Uterus (tissue), 4 donors: ENCODE measurements at places on chromosomes 13 and 19.

- DNase-seq = no peak
Observed at GRCh38 chr19:54416695-54417491, 1.6 kb downstream of the TTYH1 start.

GRCh38 chr13:51237887-51238286, 15.7 kb downstream of the FAM124A start:
- DNase-seq = no peak

DNA sequence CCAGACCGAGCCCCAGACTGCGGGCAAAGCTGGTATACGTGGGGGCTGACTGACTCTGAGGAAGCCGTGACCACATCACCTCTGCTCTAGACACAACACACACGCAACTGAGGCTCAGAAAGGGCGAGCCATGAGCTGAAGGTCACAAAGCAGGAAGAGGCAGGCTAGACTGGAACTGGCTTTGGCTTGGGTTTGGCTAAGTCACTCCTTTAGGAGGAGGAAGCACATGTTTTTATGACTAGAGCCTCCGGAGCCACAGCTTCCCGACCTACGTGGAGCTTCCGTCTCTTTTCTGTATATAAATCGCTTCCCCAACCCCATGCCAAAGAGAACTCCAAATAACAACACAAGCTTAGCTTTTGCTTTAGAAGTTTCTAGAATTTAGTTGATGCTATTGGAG, 48.0 kb downstream of the RFX2 start:
- peak; percentile 61 for DNase-seq

- DNase-seq = no peak
Observed at GRCh38 chr13:67283637-67284036, 53.5 kb upstream of the PCDH9 start.

GRCh38 chr19:9309974-9310446, 372 bp upstream of the ZNF699 start:
- peak; percentile 94 for DNase-seq

DNA sequence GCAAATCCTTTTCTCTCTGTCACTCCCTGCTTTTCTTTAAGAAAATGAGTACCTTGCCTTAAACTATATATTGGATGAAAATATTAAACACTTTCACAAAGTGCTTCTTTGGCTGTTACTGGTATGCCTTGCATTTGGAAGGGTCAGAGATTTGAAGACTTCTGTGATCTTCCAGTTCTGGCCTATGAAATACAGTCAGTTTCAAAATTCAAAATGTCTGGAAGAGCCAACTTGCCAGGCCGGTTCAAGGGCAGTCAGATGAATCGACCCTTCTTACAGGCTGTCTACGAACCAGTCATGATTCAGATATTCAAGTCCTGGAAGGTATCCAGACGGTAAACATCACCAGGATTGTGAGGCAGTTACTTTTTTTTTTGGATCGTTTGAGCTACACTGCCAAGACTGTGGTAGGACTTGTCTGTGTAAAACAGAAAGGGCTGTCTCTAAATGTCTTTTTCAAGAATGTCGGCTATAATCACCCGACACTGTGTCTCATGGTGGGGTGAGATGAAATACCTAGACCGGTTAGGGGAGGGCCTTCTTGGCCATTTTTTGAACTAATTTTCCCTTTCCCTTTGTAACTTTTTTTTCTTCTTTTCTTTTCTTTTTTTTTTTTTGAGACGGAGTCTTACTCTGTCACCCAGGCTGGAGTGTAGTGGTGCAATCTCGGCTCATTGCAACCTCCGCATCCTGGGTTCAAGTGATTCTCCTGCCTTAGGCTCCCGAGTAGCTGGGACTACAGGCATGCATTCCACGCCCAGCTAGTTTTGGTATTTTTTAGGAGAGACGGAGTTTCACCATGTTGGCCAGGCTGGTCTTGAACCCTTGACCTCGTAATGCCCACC, 11.2 kb downstream of the ACTN4 start:
- no peak for DNase-seq

- no peak for DNase-seq
Observed at GRCh38 chr19:8519388-8519787, 5.4 kb upstream of the ZNF414 start.

- DNase-seq = no peak
Observed at GRCh38 chr19:49758292-49758691, 4.8 kb downstream of the TSKS start.

DNA sequence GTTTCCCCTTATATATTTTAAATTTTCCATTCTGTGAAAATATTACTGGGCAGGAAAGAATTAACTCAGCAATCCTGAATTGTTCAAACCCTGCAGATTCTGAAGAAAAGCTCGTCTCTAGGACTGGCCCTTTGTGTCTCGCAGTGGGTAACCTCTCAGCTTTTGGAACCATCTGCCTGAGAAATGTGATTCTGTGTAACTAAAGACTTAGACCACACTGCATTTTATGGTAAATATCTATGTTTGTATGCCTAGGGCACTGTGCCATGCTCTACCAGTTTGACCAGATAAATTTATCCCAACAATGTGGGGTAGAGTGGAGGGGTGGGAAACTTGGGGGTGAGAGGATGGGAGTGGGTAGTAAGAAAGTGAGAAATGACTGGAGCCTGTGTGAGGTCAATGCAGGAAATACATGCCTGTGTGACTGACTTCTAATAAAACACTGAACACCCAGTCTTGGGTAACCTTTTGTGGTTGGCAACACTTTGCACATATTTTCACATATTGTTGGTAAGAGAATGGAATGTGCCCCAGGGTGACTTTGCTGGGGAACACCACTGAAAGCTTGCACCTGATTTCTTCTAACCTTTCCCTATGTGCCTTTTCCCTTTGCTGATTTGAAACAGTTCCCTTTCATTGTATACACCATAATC, 1181.9 kb downstream of the OLFM4 start:
- no peak for DNase-seq

DNA sequence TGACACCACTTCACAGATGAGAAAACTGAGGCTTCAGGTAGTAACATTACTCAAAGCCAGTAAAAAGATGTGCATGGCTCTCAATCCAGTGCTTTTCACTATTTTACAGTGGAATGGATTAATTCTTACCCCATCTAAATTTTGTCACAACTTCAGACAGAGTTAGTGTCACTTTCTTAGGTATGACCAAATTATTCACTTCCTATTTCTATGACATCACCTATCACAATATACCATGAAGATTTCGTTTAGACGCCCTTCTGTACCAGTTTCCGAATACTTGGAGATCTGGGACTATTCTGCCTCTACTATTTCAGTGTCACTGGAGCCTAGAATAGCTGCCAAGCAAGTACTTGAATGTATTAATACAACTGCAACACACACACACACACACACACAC, 437.5 kb downstream of the KLF12 start:
- DNase-seq = no peak

DNA sequence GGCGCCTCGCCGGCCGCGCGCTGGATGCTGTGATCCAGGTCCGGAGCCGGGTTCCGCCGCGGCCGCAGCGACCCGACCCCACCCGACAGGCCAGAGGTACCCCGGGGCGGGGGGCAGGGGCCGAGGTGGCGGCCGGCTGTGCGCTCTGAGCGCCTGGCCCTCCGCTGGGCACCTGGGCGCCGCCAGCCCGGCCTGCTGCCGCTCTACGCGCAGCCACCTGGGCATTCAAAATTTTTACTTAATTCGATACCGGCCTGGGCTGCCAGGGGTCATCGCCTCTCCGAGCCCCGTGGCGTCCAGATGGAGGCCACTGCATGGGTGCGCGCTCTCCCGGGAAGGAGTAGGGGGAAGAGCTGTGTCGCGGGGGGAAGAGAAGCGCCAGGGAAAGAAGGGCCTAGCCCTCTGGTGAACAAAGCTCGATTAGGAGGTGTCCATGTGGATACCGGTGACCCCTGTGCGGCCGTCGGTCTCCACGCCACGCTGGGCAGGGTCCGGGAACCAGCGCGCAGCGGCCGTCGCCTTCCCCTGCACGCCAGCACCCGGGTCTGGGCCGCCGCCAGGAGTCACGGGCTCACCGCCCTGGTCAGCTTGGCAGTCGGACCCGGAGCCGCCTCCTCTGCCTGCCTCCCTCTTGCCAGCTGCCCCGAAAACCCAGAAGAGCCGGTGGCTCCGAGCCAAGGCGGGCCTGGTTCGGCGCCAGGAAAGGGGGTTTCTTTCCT, 666 bp downstream of the BIVM start:
- DNase-seq = no peak

DNA sequence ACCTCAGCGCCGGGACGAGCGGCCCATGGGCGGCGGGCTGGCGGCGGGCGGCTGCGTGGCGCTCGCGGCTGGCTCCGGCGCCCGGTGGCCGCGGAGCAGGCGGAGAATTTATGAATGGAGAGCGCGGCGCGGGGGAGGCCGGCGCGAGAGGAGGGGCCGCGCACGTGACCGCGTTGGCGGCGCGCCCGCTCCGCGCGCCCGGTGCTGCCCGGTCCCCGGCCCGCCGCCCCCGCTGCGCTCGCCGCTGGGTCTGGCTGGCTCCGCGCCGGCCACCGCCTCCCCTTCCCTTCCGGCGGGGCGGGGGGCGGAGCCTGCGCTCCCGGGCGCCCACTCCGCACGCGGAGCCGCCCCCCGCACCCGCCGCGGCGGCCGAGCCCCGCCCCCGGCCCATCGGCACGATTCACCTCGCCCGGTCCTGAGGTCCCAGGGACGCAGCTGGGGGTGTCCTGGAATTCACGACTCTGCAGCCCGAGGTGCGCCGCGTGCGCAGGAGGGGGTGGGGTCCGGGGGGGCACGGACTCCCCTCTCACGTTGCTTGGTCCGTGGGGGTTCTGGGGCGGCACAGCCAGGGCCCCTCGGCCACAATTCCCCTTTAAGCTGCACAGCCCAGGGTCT, at the start of gene CBARP:
Gene CBARP (minus strand): TSS at position 252 of the 615 bp plus-strand sequence. CDS start 1,905 bp downstream, outside the sequence.
- peak; percentile 58 for DNase-seq

- DNase-seq = no peak
Observed at GRCh38 chr13:21541271-21541670, 62.7 kb downstream of the MICU2 start.

DNA sequence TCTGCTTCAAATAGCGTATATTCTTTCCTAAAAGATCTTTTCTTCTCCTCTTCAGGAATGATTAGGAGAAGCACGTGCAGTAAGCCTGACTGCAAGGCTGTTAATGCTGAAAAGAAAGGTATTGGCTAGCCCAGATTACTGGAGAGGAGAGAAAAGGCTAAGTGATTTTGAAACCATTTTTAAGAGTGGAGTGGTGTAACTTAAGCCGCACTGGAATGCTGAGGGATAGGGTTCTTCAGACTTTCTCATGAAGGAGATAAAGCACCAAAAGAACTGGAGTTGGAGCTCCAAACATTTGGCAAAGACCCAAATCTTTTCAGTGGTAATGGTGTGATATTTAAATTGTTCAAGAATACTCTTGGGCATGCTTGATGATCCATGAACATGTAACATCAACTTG, 388.3 kb downstream of the COG6 start:
- DNase-seq = no peak

DNA sequence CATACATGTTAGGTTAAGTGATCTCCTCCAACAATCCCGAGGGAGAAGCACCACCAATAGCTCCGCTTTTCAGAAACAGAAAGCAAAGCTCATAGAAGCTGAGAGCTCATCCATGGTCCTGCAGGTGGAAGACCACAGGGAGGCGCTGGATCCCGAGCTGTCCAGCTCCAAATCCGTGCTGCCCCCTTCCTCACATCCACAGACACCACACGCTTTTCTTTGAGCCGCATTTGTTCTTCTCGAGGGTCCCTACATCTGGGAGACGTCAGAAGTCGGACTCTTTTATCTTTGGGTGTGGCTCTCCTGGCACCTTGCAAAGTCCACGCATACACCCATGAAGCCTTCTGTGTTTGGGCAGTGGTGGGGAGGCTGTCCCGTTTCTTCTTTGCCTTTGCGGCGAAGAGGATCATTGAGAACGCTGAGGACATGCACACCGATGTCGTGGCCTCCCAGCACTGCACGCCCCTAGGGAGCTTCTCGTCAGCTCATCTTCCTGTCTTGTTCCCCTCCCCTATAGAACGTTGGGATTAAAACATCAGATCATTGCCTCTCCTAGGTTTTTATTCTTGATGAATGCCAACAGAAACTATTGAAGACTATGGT, 184.8 kb downstream of the TEX29 start:
- DNase-seq = no peak

DNA sequence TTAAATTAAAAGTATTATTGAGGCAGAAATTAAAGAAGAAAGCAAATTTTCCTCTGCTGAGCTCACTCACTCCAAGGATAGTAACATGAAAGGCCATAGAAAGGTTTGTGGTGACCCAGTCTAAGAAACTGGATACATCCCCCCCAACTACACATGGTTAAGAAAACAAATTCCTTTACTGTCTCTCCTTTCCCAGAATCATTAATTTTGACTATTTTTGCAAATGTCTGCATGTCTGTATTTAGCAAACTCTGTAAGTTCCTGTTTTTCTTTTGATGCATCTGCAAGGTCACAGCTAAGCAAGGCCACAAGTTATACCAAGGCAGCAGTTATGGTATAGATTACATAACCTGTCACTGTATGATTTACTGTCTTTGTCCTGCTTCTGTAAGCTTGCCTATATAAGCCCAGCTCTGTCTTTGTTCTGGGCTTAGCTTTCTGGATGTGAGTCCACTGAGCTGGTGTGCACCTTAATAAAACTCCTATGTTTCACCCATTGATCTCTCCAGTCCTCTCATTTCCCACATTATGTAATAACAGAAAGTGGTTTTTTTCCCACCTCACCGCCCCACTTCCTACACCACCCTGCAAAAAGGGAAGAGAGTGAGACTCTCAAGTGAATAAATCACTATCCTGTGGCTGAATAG, 8.5 kb upstream of the ZNF83 start:
- no peak for DNase-seq

DNA sequence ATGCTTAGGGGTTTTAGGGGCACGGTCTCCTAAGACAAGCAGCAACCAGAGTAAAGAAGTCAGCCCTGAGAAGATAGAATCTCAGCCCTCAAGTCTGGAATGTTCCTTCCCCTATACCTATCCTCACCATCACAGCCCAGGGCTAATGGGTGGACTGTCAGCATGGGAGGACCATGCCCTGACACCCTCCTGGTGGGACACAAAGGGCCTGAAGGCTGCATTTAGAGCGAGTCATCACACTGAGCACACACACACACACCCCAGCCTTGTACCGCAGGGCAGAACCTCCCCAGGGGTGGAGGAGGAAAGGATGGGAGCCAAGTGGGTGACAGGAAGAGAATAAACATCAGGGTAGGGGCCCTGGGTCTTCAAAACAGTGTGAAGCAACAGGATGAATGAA, 174.8 kb upstream of the SERP2 start:
- DNase-seq = no peak

DNA sequence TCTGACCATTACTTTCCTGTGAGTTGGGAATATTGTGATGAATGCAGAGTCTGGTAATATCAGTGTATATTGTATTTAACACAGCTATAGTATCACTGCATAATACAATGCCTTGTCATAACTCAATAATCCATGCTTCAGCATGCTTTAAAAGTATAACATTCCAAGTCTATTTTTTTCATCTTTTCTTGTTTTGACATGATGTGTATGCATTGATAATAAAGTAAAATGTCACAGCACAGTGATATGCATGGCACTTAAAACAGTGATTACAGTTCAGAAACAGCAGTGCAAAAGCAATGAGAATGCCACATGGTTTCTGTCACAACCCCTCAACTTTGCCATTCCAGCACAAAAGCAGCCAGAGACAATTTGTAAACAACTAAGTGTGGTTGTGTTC, 17.8 kb downstream of the KATNAL1 start:
- no peak for DNase-seq

GRCh38 chr13:69213396-69213795, 894.2 kb upstream of the ATXN8OS start:
- DNase-seq = no peak

GRCh38 chr13:112689303-112690245, at the start of gene ATP11A:
ATP11A (plus strand) TSS chr13:112690038; CDS start chr13:112690417, 379 bp downstream.
- peak; percentile 92 for DNase-seq

- no peak for DNase-seq
Observed at GRCh38 chr13:66222127-66222526, 1008.0 kb downstream of the PCDH9 start.

- peak; percentile 64 for DNase-seq
Observed at GRCh38 chr19:48933382-48933932, at the start of gene DHDH. DHDH (plus strand) TSS chr19:48933699; CDS start chr19:48933722, 23 bp downstream.
